ENCODE measurements at places on chromosomes 2 and 18.

GRCh38 chr18:57040175-57040574 is 106.7 kb upstream of the BOD1L2 start:
- no peak for DNase-seq

GRCh38 chr2:170932166-170932565 is 3.1 kb downstream of the GORASP2 start:
- DNase-seq: no peak

DNA sequence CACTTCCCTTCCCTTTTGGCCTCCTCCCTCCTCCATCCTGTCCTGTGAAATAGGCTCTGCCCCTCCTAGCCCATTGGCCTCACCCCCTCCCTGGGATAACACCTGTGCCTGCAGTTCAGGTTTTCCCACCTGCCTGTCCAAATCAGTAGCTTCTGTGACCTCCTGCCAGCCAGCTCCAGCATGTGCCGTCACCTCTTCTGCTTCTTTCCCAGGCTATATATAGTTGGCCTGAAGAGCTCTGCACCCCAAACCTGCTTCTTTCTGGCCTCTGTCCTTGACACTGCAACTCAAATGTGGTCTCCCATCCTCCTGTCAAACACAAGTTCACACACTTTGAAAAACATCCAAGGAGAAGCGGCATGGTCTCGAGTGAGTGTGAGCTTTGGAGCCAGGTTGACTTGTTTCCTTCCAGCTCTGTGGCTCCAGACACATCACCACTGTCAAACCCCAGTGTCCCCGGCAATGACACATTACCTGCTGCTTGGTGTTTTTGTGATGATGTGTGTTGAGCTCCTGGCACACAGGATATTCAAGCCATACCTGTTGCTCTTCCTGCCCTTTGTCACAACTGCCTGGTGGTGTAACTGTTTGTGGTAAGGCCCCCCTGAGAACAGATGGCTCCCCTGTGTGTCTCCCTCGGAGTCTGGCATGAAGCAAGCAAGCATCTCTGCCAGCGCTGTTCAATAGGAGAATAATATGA is 143.6 kb upstream of the DAPL1 start:
- DNase-seq: no peak

DNA sequence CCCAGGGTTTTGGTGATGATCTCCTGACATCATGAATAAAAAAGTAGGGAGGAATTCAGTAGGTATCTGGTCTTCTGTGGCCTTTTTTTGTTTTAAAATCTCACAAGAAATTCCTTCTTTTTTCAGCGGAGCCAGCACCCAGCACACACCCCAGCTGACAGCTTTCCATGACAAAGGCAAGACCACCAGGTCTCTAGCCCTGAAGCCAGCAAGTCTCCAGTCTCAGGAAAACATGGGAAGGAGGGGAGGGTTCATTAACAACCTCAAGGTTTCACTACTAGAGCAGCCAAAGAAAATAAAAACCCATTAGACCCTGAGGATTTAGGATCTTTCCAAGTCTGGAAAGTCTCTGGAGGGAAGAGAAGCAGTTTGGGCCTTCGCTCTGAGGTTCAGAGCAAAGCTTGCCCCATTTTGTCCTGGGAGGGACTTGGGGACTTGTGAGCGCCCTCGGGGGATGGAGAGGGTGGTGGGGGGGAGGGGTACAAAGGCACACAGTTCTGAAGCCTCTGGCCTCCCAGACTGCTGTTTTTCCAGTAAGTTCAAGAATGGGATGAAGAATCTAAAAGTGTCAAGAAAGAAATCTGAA is 9.0 kb downstream of the FOXI3 start:
- no peak for DNase-seq
